ENCODE measurements at places on chromosomes 2 and 18.

DNA sequence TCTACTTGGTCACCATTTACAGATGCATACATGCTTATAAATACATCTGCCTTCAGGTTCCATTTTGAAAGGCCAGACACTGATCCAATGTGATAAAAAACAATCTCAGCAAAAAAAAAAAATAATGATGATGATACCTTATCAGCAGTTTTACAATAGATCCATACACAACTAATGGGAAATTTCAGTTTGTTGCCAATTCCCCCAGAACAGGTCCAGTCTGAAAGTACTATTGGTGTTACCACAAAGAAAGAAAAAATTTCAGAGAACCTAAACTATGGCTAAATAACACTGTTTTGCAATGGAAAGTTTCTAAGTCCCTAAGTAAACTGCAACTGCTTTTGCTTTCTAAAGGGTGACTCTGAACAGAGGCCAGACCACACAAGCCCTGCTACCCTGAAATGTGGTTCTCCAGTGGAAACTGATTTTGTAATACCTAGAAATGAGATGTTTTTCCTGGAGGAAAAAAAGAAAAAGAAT is 54.1 kb downstream of the LPIN2 start:
- DNase-seq, result no peak

- no peak for DNase-seq
These were observed 264.9 kb upstream of the EPAS1 start for GRCh38 chr2:46032161-46032813.

DNA sequence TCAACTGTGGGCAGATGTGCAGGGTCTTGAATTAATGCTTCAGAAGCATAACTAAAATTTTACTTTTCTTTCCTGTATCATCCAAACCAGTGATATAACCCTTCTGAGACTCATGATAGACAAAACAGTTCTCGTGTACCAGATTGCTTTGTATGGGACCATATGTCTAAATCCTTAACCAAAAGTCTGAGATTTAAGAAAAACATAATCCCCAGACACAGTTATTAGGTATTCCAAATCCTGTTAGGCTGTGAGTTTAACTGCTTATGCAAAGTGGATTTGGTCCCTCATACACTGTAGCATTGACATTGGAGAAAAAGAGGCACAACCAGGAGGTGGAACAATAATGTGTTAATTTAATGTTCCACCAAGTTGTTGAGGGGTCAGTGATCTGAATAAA is 235.0 kb downstream of the PMAIP1 start:
- DNase-seq, result no peak

- DNase-seq, result no peak
These were observed 13.6 kb downstream of the UPP2 start for GRCh38 chr2:158115202-158115767.

Data from stimulated activated CD4-positive, alpha-beta T cell treated with anti-CD3 and anti-CD28 coated beads, Interleukin-1b, Interleukin-23, amount 100 ng/mL, for 4 hours (primary cell).